ENCODE measurements at places on chromosomes 7 and 10.

DNA sequence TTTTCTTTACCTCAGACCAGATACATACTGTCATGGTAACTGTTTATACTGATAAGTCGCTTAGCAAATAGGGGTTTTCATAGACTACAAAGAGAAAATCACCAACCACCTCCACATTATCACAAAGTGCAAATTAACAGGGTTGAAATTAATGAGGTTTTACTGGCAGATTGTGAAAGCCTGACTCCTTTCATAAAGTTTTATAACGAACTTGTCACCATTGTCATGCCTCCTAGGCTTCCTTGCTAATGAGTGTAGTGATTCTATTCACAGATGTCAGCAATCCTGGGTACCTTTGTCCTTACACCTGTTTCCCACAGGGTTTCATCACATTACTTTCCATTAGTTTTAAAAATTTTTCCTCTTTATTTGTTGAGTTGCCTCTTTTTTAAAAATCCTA, 142.3 kb upstream of the PTN start:
- DNase-seq: no peak

DNA sequence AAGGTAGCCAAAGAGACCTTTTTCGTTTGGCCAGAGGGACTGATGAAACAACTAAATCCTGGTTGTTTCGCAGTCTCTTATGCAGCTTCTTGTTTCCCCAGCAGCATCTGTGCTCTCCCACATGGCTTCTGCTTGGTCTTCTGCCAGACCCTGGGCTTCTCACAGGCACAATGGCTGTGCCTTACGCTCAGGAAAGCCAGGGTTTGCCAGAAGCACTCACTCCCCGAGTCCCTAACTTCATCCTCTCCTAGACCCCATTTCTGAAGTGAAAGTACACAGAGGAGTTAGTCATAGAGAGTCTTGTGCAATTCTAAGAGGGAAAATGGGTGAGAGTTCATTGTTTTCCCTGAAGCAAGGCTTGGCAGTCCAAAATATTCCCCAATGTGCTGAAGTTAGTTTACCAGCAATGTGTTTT, 121.7 kb downstream of the EVX1 start:
- DNase-seq: no peak

- no peak for DNase-seq
Measured at GRCh38 chr10:27792216-27792615, 46.6 kb upstream of the MKX start.

GRCh38 chr7:138885383-138886147, 87.6 kb upstream of the ATP6V0A4 start:
- no peak for DNase-seq

DNA sequence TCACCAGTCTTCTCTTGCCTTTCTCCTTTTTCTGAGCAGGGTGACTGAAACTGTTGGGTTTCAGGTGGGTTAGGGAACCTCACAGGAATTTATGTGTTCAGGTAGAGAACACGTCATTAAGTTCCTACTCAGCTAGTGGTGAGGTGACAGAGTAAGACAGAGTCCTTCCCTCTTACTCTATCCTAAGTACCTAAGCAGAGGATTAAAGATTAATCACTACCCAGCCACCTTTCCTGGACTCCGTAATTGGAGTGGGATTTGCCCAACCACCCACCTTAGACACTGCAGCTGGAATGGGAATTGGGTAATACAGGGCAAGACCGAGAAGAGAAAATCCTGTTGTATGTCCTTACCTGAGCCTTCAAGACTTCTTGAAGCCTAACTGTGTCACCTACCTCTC, 158.1 kb downstream of the LRRC4 start:
- no peak for DNase-seq

GRCh38 chr7:521221-522070, 1.8 kb upstream of the PDGFA start:
- DNase-seq: no peak

- no peak for DNase-seq
Measured at GRCh38 chr10:90227786-90228185, 526.4 kb downstream of the KIF20B start.

- no peak for DNase-seq
Measured at GRCh38 chr7:19989906-19990305, 216.5 kb upstream of the TMEM196 start.

- DNase-seq: no peak
Measured at GRCh38 chr10:33861016-33861704, 526.7 kb upstream of the NRP1 start.

All from activated T-cell treated with anti-CD3 and anti-CD28 coated beads for 1 hour (primary cell).